ENCODE measurements at places on chromosomes 12 and 14.

DNA sequence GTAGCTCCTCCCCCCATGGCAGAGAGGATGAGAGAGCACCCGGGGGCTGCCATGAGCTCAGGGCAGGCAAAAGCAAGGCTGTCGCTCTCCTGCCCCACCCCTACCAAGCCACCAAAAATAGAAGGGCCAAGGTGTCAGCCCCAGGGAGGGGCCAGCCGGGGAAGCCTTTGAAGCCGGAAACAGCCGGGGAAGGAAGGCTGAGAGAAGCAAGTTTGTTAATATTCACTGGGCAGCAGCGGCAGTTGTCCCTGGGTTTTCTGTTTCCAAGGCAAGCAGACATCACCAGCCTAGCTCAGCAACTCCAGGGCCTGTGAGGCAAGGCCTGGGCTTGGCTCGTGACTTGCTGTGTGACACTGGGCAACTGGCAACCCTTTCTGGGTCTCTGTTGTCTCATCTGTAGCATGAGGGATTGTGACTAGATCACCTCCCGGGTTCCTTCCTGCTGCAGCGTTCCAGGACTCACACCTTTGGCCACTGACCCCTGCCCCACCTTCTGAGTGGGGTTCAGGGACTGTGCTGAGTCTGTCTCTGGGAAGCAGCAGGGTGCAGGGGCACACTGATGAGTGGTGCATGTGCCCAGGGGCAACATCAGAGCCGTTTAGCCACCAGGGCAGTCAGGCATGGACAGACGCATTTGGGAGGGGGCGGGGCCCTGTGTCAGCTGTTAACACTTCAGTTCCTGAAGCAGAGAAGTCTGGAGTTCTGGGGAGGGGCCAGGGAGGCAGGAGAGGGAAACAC is 24.3 kb downstream of the SYNDIG1L start:
- DNase-seq: peak; percentile 68

GRCh38 chr12:42586268-42586667 is 3.3 kb downstream of the PRICKLE1 start:
- no peak for DNase-seq

- DNase-seq: no peak
Observed at GRCh38 chr14:34137001-34137745, 186.3 kb upstream of the EGLN3 start.

- DNase-seq: no peak
Observed at GRCh38 chr14:51304941-51305340, 64.9 kb downstream of the TMX1 start.

- peak; percentile 17 for DNase-seq
Observed at GRCh38 chr12:85866986-85867776, 6.9 kb upstream of the NTS start.

GRCh38 chr12:121807642-121808347 is 4.0 kb downstream of the SETD1B start:
- DNase-seq: no peak

Data from activated T-cell treated with anti-CD3 and anti-CD28 coated beads, Interleukin-2, amount 50 U/mL, for 72 hours (primary cell).